ENCODE measurements at places on chromosomes 2 and 18.

DNA sequence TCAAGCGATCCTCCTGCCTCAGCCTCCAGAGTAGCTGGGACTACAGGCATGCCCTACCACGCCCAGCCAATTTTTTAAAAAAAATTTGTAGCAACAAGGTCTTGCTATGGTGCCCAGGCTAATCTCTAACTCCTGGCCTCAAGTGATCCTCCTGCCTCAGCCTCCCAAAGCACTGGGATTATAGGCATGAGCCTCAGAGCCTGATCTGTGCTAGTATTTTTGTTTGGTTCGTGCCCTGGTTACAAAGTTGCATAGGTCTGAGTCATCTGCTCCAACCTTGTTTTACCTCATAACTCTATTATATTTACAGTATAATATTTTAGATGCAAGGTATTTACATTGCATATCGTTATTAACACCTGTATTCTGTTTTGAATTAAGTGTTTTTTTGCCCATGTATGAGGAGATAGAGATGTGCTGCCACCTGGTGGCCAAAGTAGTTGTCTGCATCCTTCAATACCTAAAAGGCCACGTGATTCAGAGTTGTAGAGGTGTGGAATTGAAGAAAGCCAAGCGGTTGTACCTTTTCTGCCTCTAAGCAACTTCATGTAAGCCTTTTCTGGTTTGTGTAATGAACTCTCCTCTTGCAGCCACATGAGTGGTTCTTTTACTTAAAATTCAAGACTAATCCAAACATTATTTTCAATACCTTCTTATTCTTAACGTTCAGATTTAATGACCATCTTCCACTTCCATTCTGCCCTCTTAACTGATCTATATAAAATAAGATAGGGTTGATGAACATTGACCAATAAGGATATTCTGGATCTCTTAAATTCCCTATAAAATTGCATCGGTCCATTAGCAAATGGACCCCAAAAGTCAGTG lies 19.9 kb upstream of the CABYR start:
- DNase-seq = peak; percentile 84

- no peak for DNase-seq
These were observed 154.6 kb downstream of the EVA1A start for GRCh38 chr2:75406131-75406581.

DNA sequence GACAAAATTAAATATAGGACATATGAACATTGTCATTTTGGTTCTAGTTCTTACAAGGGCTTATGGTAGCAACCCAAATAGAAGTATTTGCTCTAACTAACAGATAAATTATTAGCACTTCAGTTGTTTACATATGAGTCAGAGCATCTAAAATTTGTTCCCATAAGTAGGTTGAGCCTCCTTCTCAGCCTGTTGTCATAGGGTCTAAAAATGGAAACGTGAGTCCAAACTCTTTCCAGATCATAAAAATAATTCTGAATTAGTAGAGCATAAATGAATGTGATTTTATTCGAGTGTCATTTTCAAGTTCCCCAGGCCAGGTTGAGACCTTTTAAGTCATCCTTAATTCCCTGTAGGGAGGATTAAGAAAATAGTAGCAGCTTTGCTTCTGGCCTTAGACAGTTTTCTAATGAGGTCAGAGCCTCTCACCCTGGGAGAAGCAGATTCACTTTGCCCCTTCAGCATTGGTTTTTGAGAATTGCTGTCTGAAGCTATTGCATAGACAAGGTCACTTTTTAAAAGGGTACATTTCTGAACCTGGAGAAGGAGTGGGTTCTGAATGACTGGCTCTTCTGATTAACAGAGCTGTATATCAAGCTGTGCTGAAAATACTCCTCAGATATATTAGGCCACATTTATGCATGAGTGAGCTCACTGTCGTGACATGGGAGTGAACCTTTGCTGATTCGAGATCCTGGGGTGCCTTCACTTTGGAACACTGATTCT lies 164.3 kb downstream of the NEDD4L start:
- DNase-seq = peak; percentile 44

DNA sequence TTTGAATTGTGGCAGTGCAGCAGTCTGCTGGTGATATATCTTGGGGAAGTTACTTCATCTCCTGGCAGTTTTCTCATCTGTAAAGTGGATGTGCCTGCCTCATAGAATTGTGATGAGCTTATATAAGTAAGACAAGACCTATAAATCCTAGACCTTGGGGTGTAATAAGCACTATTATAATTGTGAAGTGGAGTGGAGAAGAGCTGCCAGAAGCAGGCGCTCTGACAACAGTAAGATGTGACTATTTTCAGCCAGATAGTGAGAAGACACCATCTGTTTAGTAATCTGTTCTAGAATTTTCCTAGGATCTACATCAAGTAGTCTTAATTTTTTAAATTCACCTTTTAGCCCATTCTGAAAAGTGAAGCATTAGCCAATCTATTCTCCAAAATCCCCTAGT lies 85.6 kb upstream of the TSPYL6 start:
- DNase-seq = peak; percentile 31

DNA sequence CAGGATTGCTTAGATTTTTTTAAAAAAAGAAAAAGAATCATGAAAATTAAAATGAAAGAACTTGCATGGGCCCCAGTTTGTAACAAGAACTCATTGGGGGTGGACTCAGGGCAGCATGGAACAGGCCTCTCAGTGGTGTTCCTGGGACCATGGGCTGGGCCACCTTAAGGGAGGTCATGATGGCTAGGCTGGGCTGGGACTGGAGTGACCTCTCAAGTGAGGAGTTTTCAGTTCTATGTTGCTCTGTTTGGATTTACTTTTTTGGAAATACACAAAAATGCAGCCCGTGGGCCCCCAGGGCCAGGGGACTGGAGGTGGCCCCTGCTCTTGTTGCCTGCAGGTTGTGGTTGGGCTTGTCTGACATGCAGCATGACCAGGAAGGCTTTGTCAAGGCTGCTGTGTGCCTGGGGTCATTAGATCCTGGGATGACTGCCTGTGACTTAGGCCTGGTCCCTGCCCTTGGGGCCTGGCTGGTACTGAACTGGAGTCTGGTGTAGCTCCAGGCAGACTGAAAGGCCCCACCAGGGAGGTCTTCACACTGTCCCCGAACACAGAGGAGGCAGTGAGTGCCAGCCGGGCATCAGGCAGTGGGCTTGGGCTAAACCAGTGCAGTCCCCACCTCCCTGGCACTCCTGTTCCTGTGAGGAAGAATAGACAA lies 115.6 kb downstream of the GLI2 start:
- no peak for DNase-seq

DNA sequence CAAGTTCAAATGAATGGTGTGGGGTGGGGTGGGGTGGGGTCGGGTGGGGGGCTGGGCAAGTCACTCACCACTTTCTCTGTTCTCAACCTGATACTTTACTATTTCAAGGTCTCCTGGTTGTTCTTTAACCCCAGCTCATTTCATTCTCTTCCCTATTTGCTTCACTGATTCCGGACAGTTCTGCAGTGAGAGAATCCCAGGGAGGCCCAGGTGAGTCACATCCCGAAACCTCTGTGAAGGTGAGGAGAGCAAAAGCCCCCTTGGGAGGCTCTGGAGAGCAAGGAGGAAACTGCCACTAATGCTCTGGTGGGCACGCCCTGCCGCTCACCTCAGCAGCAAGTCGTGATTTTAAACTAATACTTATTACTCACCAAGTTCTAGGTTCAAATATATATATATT lies 8.9 kb downstream of the EDAR start:
- no peak for DNase-seq

GRCh38 chr2:179311101-179311500 lies 46.5 kb upstream of the SESTD1 start:
- DNase-seq = no peak

DNA sequence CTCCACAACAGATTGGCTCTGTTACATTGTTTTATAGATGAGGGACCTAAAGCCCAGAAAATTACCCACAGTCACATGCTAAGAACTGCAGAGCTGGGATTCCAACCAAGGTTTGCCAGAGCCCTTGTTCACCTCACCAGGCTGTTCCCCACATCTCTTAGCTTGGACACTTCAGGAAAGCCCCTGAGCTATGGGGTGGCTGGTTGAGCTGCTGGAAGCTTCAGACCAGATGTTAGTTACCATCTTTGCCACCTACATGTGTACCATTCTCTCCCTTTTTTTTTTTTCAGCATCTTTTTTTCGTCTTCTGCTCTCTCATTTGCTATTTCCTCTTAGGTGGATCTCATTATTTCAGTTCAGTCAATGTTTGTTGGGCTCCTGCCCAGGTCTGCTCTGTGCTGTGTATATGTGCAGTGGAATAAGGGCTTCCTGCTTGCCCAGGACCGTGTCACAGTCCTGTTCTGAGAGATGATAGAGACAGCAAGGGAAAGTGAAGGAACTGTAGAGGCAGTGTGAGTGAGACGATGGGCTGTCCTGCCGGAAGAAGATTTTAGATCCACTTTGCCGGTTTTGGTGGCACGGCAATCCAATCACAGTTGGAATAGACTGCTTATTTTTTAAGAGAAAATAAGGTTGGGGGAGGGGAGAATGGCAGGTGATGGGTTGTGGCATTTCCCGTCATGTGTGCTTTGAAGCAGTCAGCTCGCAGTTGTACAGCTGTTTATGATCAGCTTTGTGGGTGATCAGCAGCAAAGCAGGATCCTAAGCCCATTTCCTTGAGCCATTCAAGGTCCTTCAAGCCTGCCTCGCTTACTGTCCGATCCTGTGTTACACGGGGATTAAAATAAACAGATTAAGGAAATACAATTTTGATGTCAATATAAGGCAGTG lies 152.6 kb downstream of the RTN4 start:
- DNase-seq = no peak

DNA sequence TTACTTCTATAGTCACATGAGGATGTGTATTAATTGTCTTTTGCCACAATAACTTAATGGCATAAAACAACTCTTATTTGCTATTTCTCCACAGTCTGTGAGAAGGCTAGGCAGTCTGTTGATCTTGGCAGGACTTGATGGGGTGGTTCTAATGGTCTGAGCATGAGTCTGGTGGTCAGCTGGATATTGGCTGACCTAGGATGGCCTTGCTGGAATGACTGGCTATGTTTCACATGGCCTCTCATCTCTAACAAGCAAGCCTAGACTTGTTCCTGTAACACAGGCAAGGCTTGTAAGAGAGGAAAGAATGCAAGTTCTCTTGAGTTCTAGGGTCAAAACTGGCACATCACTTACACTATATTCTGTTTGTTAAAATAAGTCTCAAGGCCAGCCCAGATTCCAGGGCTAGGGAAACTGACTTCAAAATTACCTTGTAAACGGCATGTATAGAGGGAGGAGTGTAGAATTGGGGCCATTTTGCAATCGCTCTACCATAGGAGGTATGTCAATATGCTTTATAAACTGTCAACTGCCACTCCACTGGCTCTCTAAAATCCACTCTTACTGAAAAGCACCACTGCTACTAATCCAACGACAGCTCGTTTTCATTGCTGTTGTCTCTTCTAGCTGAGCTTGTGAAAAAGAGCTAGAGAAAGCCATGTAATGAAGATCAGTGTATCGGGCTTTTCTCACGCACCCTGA lies 325.0 kb upstream of the PKDCC start:
- DNase-seq = peak; percentile 69

GRCh38 chr2:226308986-226309385 lies 490.6 kb downstream of the IRS1 start:
- peak; percentile 84 for DNase-seq

GRCh38 chr2:113260991-113261390 lies 17.7 kb downstream of the PAX8 start:
- no peak for DNase-seq

GRCh38 chr2:178829299-178829960 lies 22.2 kb upstream of the TTN start:
- DNase-seq = peak; percentile 61

- no peak for DNase-seq
These were observed 57.6 kb upstream of the YPEL5 start for GRCh38 chr2:30089171-30089570.

- no peak for DNase-seq
These were observed 1588.5 kb upstream of the PIK3C3 start for GRCh38 chr18:40366521-40366920.

DNA sequence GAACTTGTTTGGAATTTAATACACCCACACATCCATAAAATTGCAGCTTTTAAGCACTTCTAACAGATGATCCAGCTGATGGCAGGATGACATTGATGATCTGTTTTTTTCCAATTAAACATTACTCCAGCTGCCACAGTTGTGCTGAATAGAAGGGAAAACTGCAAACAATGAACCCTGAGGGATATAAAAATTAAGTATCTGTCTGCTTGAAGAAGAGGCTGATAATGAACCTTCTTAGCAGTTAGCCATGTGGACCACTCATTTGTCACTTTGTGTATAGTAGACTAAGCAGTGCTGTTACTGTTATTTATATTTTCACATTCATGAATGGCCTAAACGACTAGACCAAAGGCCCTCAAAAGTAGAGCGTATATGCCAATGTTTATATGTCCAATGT lies 1201.0 kb upstream of the LRRTM1 start:
- no peak for DNase-seq

DNA sequence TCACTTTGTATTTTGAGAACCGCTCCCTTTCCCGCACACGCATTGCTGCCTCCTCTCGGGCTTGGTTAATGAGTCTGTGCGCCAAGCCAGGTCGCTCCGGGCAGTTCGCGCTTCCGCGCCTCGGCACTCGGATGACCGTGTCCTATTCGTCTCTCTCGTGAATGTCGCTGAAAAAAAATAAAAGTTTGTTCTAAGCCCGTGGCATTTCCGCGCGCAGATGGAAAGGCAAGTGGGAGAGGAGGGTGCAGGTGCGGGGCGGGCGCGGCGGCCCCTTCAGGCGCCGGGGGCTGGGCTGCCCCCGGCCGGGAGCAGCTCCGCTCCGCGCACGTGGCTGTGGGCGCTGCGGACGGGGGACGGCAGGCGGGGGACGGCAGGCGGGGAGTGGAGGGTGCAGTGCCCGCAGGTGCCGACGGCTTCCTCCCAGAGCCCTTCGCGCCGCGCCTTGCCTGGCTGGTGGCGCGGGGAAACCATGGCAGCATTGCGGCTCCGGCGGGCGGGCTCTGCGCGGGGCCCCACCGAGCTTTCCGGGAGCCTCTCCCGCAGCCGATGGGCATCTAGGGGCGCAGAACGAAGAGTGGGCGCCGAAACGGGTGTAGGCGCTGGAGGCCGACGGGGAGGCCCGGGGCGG lies 159.6 kb upstream of the SIX2 start:
- DNase-seq = peak; percentile 49

DNA sequence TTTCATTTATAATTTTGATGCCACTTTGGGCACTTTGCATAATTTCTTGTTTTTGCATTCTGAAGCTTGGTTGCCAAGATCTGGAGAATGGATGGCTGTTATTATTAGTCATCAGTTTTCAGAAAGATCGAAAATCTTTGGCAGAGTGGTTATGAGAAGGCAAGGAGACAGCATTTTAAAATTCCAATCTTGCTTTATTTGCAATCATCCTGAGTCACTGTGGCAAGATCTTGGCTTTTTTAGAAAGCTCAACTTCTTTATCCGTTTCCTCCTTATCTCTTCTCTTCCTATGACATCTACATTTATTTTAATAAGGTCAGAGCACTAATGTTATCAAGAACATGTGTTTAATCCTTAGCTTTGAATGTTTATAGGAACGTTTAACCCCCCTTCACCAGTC lies 31.1 kb upstream of the EIF2AK3 start:
- DNase-seq = peak; percentile 58

GRCh38 chr2:221555494-221555846 lies 16.6 kb downstream of the EPHA4 start:
- no peak for DNase-seq

- no peak for DNase-seq
These were observed 10.5 kb downstream of the MAPRE3 start for GRCh38 chr2:26980971-26981370.

- DNase-seq = no peak
These were observed 69.7 kb downstream of the LYPD6 start for GRCh38 chr2:149399934-149400615.
